ENCODE measurements at places on chromosomes 16 and 17.

- no peak for DNase-seq
These were observed 2.0 kb downstream of the DNAI2 start for GRCh38 chr17:74276051-74276476.

- no peak for DNase-seq
These were observed 2.1 kb downstream of the CLDN7 start for GRCh38 chr17:7260151-7260550.

DNA sequence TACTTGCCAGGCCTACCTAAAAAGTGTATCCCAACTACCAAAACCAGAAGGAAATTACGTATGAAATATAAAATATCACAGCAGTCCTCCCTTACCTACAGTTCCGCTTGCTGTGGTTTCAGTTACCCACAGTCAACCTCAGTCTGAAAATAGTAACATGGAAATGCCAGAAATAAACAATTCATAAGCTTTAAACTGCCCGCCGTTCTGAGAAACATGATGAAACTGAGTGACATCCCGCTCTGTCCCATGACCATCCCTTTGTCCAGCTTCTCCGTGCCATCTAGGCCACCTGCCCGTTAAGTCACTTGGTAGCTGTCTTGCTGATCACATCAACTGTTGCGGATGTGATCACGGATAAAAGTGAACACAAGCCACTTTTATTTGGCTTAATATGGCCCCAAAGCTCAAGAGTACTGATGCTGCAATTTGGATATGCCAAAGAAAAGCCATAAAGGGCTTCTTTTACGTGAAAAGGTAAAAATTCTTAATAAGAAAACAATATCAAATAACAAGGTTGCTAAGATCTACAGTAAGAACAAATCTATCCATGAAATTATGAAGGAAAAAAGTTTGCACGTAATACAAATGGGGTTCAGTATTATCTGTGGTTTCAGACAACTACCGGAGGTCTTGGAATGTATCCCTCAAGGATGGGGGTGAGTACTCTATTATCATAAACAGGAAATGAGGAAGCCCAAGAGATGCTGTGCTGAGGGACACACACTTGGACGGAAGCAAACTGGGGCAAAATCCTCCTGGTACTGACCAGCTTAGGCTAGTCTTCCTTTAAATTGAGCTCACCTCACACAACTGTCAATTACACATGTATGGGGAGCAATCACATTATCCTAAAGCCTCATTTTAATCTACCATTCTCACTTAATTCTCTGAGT is 8.2 kb downstream of the USP22 start:
- peak; percentile 46 for DNase-seq

- no peak for DNase-seq
These were observed 12.1 kb downstream of the CDR2L start for GRCh38 chr17:74999523-74999922.

DNA sequence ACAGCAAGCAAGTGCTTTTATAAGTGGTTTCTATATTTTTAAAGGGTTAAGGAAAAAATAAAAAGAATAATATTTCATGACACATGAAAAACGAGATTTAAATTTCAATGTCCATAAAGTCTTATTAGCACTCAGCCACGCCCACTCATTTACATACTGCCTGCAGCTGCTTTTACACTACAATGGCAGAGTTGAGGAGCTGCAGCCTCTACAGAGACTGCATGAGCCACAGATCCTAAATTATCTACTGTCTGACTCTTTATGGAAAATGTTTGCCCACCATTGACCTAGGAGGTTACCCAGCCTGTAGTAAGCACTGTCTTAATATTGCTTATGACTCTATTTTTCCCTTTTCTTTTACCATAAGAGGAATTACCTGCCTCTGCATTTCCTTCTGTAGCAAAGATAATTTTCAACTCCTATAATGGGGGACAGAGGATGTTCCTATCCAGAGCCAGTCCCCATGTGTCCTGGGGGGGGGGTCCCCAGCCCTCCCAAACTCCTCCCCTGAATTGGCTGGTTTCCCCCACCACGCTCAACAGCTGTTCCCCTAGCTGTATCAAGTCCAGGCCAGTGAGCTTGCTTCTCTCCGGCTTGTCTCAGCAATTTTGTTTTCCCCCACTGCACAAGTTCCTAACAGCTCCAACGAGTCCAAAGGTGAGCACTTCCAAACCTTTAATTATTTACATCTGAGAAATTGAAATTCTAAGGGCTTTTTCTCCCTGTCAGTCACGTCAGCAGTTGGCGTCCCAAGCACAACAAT is 139.4 kb upstream of the ERCC4 start:
- DNase-seq: no peak

DNA sequence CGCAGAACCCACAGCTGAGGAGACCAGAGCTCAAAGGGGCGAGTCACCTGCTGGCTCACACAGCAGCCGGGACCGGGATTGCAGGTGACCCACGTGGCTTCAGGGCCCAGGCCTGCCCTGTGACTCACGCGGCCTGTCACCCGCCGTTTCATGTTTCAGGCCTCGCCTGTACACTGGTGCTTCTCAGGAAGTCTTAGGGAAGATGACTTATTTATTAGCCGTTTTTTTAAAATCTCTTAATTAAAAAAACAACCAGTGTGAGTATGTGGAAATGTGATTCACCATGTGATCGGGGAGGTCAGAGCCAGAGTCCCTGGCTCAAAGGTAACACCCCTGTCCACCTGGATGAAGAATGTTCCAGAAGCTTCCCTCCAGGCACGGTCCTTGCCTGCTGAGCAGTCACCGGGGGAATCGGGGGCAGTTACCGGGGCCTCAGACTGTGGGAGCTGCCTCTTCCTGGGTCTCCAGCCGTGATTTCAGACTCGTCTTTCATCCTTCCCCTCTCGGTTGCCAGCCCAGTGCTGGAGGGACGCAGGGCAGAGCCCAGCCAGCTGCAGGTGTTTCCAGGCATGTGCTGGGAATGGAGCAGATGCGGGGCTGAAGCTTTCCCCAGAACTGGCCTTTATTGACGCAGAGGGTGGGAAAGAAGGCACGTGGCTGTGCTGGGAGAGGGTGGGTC is 49.3 kb downstream of the CMIP start:
- DNase-seq: peak; percentile 13

DNA sequence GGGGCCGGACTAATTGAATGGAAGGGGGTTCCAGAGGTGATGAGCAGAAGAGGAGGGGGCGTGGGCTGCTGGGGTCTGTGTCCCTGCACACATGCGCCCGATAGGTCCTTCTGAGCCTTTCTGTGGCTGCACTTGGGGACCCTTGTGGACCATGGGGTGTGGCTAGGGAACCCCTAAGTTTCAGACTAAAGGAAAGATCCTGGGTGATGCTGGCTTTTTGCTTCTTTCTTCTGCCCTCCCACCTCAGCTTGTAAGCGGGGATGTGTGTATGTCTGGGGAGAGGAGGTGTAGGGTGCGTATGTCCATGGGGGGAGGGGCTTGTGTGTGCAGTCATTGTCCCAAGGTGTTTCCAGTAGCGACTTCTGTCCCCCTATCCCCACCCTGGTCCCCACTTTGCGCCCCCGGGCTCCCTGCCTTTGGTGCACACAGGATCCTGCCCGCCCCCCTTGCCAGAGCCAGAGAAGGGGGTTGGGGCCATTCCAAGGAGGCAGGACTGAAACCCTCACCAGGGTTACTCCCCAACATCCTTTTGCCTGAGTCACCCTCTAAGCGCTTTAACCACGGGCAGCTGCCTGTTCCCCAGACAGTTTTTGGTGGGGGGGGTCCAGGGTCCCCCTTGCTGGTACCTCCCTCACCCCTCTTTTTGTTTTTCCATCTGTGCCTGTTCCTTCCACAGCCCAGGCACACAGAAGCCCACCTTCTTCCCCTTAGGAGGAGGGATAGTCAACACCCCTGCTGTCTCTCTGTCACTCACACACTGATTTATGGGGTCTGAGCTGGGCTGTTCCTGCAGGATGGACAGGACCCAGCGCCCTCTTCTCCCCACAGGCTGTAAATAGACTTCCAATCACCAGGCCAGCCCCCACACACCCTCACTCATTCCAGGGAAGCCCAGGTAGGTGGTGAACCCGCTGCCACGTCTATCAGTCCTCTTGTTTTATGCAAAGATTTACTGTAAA is 83.2 kb downstream of the ARHGAP23 start:
- no peak for DNase-seq

Measured in erythroblast (primary cell).